ENCODE measurements at places on chromosomes 6 and 20. TPM values are rescaled to one million over a fixed set of nuclear protein-coding genes. Genes with fewer than 3 reads are reported as not detected.

HAO1 gene
- total RNA-seq: not detected

DCDC2 gene
- total RNA-seq: 22.2 TPM

CLPSL1 gene
- not detected for total RNA-seq

CMTR1 gene
- 50.5 TPM for total RNA-seq

OR2J3 gene
- total RNA-seq: not detected

VNN1 gene
- not detected for total RNA-seq

BIRC7 gene
- not detected for total RNA-seq

GNRH2 gene
- total RNA-seq: 2.7 TPM

OVOL2 gene
- 5.4 TPM for total RNA-seq

NOP56 gene
- 271 TPM for total RNA-seq

PBOV1 gene
- total RNA-seq: not detected

CDSN gene
- not detected for total RNA-seq

DNA sequence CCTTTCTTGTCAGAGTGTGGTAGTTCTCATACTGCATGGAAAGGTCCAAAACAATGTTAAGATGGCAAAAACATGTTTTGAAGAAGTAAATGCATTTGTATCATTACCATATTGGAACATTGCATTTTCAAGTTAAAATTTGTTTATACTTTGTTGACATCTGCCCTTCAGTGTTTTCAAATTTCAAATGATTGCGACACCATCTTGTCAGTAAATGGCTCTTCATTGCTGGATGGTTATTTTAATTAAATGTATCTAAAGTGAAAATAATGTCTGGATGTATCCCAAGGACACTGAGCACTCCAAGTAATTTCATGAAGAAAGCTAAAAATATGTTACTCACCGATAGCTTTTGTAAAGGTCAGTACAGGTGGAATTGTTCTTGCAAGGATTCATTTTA is 761.6 kb downstream of the EYS start:
- no peak for DNase-seq

DNA sequence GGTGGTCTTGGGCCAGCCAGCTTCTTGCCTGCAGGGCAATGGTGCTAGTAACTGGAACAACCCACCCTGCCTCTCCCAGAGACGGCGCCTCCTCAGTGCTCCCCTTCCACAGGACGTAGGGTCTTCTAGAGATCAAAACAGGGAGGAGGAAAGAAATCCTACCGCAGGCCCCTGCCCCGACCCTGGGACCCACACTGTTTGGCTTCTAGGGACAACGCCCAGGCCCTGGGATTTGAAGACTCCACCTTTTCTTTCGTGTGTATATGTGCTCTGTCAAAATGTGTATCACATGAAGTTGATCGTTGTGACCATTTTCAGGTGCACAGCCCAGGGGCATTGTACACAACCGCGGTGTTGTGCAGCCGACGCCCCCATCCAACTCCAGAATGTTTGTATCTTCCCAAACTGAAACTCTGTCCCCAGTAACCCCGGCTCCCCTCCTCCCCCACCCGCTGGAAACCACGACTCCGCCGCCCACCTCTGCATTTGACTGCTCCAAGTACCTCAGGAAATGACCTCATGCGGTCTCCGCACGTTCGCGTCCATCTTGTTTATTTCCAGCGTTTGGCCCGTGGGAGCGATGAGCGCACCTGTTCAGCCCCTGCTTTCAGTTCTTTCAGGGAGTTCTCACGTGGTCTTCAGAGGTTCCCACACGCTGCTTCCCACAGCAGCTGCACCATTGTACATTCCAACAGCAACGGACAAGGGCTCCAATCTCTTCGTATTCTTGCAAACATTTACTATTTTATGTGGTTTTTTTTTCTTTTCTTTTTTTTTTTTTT is 3.4 kb upstream of the BHLHE23 start:
- DNase-seq: no peak

- DNase-seq: no peak
These were observed 77.1 kb downstream of the STMND1 start for GRCh38 chr6:17178754-17179529.

- no peak for DNase-seq
These were observed 46.5 kb downstream of the FAM217A start for GRCh38 chr6:4032475-4032874.

- DNase-seq: no peak
These were observed 5.2 kb downstream of the TFAP2C start for GRCh38 chr20:56634307-56634706.

DNA sequence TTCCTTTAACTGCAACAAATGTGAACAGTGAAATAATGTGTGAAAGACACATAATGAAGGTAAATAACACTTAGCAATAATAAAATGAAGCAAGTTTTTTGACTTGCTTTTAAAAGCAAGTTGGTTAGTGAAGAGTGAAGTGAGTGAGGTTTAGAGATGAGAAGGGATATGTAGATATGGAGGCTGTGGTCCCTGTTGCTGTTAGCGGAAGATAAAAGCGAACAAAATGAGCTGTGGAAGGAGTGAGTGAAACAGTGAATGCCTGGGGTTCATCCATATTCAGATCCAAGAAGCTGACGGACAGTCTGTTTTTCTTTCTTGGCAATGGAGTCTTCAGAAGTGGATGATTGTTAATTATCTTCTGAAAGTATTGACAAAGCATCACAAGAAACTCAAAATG is 23.5 kb downstream of the ZBTB9 start:
- no peak for DNase-seq

DNA sequence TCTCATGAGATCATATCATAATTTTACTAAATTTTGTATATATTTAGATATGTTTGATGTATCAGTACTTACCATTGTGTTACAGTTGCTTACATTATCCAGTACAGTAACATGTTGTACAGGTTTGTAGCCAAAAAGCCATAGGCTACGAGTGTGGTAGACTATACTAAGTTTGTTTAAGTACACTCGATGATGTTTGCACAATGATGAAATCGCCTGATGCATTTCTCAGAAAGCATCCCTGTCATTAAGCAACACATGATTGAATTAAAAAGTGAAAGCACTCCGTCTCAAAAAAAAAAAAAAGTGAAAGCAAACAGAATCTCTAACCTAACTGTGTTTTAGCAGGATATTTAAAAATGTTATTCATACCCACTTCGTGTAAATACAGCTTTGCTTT is 104.9 kb upstream of the TFAP2D start:
- no peak for DNase-seq

GRCh38 chr6:90266905-90267621 is 29.6 kb downstream of the BACH2 start:
- DNase-seq: no peak

- DNase-seq: no peak
These were observed 10.5 kb downstream of the SYTL3 start for GRCh38 chr6:158660333-158660754.

- no peak for DNase-seq
These were observed 558.7 kb upstream of the MMS22L start for GRCh38 chr6:97841763-97842162.

GRCh38 chr20:9021699-9022098 is 47.2 kb upstream of the PLCB4 start:
- no peak for DNase-seq

DNA sequence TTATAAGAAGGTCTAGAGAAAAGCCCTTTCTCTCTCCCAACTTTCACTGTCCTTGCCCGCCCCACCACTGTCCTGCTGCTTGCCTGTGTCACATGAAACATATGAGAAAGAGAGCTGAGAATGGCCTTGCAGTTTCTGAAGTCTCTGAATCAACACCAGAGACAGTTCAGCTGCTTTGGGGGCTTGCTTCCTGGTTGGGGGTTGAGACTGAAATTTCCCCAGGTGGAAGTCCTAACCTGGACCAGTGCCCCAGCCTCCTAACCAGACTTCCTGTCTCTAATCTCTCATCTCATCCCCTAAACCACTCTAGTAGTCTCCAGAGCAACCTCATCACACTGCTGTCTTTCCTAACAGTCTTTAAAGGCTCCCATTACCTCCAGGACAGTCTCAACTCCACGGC is 10.7 kb downstream of the TRAM2 start:
- DNase-seq: no peak

DNA sequence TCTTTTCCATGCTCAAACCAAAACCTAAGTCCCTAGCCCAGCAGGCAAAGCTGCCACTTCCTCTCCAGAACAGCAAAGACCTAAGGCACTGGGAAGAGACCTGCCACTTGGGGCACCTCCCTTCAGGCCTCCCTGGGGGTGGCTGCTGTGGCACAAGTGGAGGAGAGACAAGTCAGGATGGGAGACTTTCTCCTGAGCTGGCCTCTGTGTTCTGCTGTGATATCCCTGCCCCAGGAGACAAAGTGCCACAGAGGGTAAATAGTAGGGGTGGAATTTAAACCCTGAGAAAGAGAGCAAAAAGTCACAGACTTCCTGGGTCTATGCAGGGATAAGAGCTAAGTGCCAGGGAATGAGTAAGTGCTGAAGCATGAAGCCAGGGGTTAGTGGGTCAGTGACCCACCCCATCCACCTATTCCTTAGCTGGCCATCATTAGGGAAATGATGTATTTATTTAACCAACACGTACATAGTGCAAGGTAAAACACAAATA is 84.2 kb downstream of the MRPL14 start:
- no peak for DNase-seq

DNA sequence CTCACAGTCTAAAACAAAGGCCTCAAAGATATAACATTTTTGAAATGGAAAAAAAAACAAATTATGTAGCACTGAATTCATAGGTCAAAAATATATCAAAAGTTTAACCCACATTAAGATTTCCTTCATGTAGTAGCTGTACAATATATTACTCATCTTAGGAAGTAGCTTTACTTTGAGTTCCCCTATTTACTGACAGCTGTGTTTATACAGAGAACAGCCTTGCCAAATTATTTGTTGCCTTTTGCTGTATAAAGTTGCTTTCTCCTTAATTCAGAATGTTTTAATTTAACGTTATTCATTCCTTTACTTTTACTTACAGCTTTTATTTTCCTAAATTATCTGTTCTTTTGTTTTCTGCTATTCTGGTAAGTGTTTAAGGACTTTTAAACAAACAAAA is 181.0 kb downstream of the COL12A1 start:
- DNase-seq: no peak

DNA sequence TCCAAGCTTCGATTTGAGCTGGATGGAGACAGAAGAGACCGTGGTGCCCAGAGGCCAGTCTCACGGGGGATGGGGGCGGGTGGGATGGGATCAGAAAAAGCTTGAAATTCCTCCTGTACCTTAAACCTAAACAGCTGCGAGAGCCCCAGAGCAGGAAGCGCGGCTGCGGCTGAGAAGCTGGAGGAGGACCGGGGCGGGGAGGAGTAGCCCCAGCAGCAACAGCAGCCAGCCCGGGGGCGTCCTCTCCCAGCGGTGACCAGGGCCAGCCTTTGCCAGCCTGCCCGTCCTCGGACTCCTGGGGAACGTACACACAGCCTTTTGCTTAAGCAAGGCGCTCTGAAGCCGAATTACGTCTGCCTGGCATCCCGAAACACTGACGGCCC is 17.4 kb upstream of the PRDM13 start:
- no peak for DNase-seq

GRCh38 chr6:5181510-5182317 is 79.0 kb downstream of the LYRM4 start:
- DNase-seq: no peak

GRCh38 chr6:148303616-148304015 is 39.0 kb upstream of the SASH1 start:
- no peak for DNase-seq

DNA sequence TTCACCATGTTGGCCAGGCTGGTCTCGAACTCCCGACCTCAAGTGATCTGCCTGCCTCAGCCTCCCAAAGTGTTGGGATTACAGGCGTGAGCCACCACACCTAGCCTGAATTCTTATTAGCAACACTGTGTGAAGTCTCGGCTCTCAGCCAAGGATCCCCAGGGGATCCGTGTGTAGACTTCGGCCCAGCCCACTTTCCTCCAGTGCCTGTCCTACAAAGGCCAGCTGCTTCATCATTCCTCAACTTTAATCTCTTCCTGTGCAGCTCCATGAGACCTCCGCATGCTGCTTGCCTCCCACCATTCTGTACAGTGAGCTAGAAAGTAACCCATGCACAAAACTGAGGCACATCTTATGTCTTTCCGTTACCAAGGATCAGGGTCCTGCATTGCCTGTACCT is 71.8 kb downstream of the SAMD3 start:
- no peak for DNase-seq

DNA sequence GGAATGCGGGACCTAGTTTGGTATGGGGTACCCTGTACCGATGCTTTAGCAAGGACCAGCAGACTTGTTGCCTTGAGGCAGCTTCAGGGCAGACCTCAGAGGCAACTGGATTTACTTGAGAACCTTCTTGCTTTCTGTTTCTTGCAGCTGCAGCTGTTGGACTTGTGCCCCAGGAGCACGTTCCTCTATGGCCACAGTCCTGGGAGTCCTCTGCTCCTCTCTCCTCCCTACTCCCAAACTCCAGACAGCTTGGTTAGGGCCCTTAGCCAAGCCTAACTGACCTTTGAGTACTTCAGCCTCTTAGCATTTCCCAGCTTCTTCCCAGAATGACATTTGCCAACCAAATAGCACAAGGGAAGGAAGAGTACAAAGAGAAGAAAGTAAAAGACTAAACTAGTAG is 34.7 kb downstream of the GHRH start:
- DNase-seq: no peak

DNA sequence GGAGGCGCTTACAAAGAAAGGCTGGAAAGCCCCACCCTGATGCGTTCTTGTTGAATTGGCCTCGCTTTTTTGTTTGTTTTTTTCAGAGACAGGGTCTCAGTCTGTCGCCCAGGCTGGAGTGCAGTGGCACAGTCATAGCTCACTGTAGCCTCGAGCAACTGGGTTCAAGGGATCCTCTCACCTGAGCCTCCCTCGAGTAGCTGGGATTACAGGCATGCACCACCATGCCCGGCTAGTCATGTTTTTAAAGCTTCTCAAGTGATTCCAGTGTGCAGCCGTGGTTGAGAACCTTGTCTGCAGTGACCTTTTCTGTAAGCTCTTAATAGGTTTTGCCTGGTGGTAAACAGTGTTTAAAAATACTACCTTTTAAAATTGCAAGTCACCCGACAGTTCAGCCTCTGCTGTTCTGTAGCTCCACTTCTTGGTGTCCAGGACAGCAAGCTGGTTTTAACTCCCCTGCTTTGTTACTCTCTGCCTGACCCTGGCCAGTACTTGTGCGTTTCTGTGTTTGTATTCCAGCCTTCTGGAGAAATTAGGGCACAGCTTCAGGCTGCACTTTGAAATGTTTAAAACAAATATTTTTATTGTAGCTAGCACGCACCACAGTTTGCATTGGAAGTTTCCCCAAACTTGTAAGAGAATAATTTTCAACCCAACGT is 54.4 kb downstream of the KDM1B start:
- no peak for DNase-seq
